ENCODE measurements at places on chromosomes 6 and 20. TPM values are rescaled to one million over a fixed set of nuclear protein-coding genes. Genes with fewer than 3 reads are reported as not detected.

Gene SOBP
- total RNA-seq, result 0.16 TPM

Gene TAPBP
- total RNA-seq, result 109 TPM

Gene GLYATL3
- total RNA-seq, result not detected

Gene MAFB
- not detected for total RNA-seq

- DNase-seq, result no peak
Measured at GRCh38 chr20:57374931-57375651, 16.1 kb upstream of the RBM38 start.

Data from HFFc6 (cell line).